ENCODE measurements at places on chromosomes 7 and 10.

DNA sequence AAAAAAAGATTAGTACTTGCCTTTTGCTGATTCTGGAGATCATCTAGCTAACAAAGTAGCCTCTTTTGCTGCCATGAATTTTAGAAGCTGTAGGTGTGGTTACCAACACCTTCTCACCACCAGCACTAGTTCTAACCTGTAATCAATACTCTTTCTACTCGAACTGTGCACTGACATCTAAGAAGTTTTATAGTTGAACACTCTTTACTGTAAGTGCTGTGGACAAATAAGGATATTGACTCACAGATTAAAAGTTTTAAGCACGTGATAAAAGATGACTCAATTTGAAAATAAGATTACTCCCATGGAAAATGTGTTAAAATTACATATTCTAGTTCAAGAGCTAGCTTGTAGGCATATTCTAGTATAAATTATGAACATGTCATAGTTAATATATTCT lies 89.9 kb downstream of the REEP3 start:
- DNase-seq = peak; percentile 25

DNA sequence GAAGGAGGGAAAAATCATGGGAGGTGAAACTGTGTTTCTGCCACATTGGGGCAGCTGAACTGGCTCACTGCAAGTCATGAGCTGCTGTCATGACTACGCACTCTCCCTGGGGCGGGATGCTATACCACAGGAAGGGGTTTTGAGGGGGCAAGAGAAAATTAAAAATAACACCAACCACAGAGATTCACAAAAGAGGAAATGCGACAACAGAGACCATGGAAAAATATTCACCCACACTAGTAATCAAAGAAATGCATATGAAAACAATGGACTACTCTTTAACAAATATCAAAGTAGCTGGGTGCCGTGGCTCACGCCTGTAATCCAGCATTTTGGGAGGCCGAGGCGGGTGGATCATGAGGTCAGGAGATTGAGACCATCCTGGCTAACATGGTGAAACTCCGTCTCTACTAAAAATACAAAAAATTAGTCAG lies 65.2 kb upstream of the TM9SF3 start:
- DNase-seq = no peak

GRCh38 chr10:131239450-131239849 lies 72.1 kb downstream of the TCERG1L start:
- DNase-seq = no peak

GRCh38 chr7:29812185-29812876 lies 6.0 kb downstream of the WIPF3 start:
- no peak for DNase-seq

- no peak for DNase-seq
Observed at GRCh38 chr7:146943483-146943882, 826.9 kb downstream of the CNTNAP2 start.

- DNase-seq = no peak
Observed at GRCh38 chr7:42614636-42615035, 297.2 kb downstream of the C7orf25 start.

- DNase-seq = peak; percentile 39
Observed at GRCh38 chr10:12181065-12181775, 14.5 kb downstream of the NUDT5 start.

DNA sequence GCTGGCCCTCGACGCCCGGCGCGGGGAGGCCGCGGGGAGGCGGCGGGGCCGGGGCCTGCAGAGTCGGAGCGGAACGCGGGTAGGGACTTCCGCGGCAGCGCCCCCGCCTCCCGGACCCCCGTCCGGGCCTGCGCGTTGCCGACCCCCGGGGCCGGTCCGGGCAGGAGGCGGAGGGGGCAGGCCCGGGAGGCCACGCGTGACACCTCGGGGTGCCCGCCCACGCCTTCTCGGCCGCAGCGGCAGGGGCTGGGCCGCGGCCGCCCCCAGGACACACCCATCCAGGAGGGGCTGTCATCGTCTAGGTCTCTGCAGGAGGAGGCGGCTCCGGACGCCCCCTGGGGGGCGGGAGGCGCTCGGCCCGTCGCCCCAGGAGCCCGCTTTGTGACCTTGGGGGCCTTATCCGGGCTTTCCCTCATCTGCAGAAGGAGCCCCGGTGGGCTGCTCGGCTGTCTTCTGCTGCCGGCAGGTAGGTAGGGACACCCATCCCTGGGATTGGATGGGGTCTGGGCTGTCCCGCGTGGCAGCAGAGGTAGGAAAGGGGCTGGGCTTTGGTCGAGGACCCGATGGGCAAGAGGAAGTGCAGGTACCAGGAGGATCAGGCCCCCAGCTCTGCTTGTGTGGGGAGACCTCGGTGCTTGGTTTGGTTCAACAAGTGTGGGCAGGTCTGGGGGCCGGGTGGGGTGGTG lies 569 bp downstream of the ZNF316 start:
- DNase-seq = peak; percentile 29

GRCh38 chr10:96991313-96991841 lies 159.3 kb downstream of the LCOR start:
- DNase-seq = peak; percentile 74

GRCh38 chr7:114856625-114857024 lies 65.3 kb upstream of the MDFIC start:
- DNase-seq = no peak

DNA sequence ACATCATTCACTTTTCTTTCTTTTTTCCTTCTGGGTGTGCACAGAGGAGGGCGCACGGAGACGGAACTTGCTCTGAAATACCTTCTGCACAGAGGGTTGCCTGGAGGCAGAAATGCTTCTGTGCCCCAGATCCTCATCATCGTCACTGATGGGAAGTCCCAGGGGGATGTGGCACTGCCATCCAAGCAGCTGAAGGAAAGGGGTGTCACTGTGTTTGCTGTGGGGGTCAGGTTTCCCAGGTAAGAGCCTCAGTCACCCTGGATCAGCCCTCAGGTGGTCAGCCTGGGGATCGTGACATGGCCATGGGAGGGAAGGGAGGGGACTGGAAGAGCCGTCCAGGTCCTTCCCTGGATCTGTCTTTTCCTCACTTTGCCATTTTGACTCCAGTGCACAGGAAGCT lies 33.6 kb downstream of the VWA2 start:
- no peak for DNase-seq

DNA sequence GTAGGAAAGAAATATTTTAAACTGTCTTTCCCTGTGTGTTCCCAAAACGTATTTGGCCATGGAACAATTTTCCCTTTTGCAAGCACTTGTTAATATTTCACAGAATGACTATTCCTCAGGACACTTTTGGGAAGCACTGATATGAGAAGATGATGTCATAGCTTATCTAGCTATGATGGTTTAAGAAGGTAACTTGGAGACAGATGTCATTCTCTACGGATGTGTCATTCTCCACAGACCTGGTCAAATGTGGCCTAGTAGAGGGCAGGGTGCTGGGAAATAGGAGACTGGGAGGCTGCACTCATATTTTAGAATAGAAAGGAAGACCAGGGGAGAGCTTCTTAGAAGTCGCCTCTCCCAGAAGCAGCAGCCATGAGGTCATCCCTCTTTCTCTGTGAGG lies 220.7 kb upstream of the GLI3 start:
- DNase-seq = peak; percentile 42

GRCh38 chr7:48643431-48644013 lies 280.8 kb upstream of the CDC14C start:
- DNase-seq = no peak

GRCh38 chr7:48681006-48681405 lies 243.3 kb upstream of the CDC14C start:
- DNase-seq = no peak

- DNase-seq = no peak
Observed at GRCh38 chr7:31190906-31191305, 138.8 kb downstream of the ADCYAP1R1 start.

DNA sequence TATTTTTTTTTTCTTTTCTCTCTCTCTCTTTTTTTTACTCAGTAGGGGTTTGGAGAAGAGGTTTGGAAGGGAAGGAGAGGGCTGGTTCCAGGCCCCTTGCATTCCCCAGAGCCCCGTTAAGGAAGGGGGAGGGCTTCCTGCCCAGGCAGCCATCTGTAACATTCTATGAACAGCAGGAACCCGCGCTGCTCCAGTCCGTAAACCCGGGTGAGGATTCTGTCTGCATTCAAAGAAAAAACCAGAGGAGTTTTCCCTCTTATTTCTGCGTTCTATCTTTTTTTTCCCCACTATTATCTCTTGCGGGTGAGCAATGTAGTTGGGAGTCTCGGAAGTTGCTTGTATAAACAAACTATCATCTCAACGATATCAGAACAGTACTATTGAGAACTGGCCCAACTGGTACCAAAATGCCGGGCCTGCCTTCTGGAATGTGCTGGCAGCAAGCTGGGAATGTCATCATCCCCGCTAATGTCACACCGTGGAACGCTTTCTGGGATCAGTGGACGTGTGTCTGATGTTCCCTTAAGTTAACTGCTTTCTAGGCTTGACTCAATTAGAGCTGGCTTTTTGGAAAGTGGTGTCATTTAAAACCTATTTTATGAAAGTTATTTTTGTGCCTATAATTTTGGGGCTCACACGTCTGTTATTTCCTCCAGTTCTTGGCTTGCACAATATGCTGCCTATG lies 153.1 kb upstream of the MEOX2 start:
- no peak for DNase-seq

- peak; percentile 91 for DNase-seq
Observed at GRCh38 chr10:121069061-121069850, 218.1 kb downstream of the WDR11 start.

- peak; percentile 63 for DNase-seq
Observed at GRCh38 chr7:159012353-159013069, 132.2 kb downstream of the VIPR2 start.

DNA sequence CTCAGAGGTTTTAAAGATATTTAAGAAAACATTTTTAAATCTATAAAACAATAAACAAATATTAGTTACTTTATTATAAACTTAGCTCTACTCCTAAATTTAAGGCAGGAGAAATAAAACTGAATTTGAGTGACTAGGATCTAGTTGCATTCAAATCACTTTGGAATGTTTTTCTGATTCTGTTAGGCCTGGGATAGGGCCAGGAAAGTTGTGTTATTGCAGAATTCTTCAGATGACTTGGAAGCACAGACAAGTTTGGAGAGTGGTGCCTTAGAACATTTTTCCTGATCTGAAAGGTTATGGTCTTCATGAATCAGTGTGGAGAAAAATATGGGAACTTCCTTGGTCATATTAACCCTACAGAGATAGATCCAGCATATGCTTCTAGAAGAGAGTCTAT lies 15.6 kb upstream of the SLC25A13 start:
- DNase-seq = no peak

- DNase-seq = no peak
Observed at GRCh38 chr10:87053111-87053510, 33.0 kb downstream of the FAM25A start.

DNA sequence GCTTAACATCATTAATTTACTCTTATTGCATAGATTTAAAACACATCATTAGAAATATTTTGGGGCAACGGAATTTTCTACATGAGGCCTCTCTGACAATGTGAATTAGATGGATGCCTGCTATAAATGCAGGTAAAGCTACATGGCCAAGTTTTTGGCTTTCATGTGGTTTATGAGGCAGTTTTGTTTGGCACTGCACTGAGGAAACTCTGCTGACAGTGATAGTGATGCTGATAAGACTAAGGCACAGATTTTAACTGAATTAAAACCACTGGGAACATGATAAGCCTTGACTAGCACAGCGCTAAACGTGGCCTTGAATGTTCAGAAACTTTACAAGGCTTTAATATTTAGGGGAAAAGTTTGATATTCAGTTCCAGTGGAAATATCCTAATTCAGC lies 114.3 kb upstream of the NOBOX start:
- no peak for DNase-seq

GRCh38 chr7:118436663-118437062 lies 212.2 kb downstream of the ANKRD7 start:
- no peak for DNase-seq

DNA sequence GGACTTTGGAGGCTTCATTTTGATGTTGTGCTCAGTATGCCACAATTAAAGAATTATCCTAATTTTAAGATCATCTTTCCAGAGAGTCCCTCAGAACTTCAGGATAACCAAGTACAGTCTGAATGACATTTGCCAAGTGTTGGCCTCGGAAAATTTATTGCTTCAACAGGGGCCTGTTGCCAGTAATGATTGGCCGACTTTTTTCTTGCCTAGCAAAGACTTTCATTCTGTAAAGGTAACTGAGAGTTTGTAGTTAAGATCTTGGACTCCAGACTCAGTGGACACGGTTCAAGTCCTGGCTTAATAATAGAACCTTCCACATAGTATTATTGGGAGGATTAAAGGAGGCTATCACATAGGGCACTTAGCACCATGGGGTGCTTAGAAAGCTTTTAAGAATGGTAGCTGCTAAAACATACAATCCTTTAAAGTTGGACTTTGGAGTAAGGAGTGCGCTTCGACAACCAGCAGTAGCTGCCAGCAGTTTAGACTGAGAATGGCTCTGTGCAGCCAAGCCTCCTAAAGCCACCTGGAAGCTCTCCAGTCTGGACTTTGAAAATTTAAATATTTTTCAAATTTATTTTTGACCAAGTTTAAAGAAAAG lies 90.0 kb downstream of the PLCE1 start:
- no peak for DNase-seq

DNA sequence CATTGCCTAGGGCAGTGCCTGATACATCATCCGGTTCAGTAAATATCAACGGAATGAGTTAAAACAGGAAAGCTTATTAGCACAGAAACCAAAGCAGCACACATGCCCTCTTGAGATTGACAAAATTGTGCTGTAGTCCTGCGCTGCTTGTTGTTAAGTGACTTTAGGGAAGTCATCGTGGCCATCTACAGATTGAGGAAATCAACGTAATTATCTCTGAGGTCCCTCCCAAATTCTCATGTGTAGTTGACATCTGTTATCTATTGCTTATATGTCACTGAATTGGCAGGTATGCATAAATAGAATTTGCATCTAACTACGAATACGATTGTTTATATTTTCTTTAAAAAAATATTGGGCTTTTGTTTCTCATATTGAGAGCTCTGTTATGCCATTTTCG lies 3.5 kb upstream of the GNB2 start:
- no peak for DNase-seq

- no peak for DNase-seq
Observed at GRCh38 chr10:62850646-62851045, 34.5 kb upstream of the EGR2 start.

DNA sequence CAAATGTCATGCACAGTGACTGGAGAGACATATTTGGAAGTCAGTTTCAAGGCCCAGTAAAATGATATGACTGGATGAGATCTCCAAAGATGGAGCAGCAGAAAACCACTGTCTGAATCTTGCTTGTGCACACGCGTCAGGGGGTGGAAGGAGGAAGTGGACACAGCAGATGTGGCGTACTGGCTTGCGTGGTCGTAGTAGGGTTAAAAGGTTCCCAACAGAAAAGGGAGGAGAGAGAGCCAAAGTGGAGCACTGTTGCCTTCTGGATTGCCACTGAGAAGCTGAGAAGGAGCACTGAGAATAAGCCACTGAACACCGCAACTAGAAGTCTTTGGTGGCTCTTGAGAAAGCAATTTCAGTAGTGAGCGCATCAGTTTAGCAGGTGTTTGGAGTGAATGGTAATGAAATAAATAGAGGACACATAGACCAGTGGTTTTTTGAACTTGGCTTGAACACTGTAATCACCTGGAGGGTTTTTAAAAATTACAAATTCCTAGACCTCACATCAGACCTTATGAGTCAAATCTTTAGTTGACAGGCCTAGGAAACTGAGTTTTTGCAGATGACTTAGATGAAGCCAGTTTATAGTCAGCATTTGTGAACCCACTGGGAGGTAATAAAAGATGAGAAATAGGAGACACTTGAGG lies 227.3 kb downstream of the PTEN start:
- no peak for DNase-seq
